ENCODE measurements at places on chromosomes 13 and 19.

DNA sequence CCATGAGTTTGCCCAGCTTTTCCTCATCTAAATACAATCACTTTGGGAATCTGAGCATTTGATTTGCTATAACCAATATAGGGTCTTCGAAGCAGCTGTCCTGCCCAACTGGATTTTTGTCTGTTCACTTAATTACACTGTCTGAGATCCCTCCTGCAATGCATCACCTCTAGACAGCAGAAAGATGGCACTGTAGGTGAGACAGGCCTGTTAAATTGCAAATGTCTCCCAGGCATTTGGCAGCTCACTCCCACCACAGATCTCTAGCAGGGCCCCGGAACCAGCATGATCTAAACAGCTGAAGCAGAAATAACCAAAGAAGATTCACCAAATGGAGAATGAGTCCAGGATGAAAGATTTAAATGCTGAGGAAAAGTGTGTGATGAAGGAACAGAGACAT is 41.9 kb upstream of the SERPINE3 start:
- no peak for DNase-seq

DNA sequence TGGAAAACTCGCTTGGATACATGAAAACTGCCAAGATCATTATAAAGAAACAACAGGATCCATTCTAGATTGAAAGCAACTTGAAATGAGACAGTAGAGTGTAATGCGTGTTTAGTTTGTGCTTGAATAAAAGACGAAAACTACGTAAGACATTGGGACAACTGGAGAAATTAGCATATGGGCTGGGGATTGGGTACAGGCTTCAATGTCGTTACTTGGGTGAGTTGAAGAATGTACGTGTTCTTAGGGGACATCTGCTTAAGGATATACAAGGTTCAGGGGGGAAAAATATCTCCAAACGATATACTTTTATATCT is 471 bp upstream of the ERVK3-1 start:
- DNase-seq, result no peak

GRCh38 chr19:8131517-8131916 is 17.9 kb downstream of the FBN3 start:
- no peak for DNase-seq

DNA sequence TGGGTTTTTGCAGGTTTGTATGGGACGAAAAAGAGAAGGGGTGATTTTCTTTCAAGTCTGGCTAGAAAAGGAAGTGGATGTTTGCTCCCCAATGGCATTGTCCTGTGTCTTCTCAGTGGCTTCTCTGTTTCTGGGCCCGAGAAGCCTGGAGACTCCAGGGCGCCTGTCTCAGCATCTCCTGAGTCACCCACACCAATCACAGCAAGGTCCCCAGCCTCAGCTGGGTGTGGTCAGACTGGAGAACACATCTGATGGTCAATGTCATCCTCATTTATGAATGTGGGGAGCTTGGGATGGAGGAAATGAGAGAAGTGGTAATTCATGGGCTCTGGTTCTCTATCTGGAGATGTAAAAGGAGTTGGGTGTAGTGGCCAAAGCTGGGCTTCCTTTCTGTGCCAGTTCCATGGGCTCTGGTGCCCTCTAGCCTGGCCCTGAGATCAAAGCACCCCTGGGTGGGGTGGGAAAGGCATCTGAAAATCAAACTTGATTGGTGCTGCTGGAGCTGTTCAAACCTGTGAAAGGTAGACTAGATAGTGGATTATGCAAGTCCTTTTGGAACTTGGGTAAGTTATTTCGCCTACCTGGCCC is 13.4 kb downstream of the RASL11A start:
- DNase-seq, result peak; percentile 63

GRCh38 chr13:45691667-45692066 is 10.5 kb upstream of the CBY2 start:
- no peak for DNase-seq

DNA sequence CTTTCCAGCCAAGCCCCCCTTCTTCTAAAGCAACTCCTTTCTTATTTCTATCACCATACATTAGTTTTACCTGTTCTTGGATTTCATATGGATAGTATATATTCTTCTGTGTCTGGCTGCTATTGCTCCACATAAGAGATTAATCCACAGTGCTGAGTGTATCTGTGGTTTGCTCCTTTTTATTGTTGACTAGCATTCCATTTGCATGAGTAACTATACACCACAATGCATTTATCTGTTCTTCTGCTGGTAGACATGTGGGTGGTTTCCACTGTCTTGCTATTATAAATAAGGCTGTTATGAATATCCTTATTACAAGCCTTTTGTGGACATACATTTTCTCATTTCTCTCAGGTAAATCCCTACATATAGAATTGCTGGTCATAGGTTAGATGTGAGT is 138.2 kb downstream of the SLC7A1 start:
- DNase-seq, result no peak

DNA sequence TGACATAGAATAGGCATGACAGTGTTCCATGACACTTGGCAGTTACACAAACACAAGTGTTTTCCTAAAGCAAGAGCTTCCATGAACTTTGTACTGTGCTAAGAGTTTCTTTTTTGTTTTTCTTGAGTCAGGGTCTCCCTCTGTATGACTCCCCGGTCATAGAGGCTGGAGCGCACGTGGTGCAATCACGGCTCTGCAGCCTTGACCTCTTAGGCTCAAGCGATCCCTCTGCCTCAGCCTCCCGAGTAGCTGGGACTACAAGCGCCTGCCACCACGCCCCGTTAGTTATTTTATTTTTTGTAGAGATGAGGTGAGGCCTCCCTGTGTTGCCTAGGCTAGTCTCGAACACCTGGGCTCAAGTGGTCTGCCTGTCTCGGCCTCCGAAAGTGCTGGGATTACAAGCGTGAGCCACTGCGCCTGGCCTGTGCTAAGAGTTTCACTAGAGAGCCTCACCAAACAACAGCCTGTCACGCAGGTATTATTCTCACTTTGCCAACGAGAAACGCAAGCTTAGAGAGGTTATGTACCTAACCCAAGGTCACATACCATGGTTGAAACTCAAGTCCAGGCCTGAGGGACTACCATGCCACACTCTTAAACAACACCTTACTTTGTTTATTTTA is 355.9 kb downstream of the KLF12 start:
- no peak for DNase-seq

- DNase-seq, result no peak
Observed at GRCh38 chr19:8426283-8426682, 13.2 kb downstream of the MARCHF2 start.

- peak; percentile 96 for DNase-seq
Observed at GRCh38 chr19:46975925-46976782, 43.5 kb upstream of the NPAS1 start.

DNA sequence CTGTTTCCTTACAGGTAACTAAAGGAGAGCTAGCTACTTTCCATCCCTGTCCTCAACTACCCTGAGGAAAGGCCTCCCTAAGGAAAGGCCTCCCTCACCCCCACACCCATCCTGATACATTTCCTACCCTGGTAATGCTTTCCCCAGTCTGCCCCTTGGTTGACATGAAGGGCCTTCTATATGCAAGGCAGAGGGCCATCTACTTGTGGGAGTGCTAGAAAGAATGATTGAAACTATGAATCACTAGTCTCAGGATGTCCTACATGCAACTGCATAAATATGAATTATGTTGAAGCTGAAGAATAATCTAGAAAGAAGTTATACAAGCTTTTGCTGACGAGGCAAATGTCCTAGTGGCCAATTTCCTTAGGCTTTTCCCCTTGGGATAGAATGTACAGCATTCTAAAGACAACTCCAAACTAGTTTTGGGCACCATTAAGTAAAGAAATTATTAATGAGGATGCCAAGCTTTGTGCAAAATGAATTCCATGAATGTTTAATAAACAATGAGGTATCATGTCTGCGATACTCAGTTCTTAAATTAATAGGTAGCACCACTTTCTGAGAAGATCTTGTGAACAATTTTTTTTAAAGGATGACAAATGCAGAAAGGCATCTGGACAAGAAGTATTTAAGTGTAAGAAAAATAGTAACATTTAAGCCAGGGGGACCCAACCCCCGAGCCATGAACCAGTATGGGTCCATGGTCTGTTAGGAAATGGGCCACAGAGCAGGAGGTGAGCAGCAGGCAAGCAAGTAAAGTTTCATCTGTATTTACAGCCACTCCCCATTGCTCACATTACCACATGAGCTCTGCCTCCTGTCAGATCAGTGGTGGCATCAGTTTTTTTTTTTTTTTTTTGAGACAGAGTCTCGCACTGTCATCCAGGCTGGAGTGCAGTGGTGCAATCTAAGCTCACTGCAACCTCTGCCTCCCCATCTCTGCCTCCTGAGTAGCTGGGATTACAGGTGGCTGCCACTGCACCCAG is 223.0 kb downstream of the LHFPL6 start:
- DNase-seq, result no peak

DNA sequence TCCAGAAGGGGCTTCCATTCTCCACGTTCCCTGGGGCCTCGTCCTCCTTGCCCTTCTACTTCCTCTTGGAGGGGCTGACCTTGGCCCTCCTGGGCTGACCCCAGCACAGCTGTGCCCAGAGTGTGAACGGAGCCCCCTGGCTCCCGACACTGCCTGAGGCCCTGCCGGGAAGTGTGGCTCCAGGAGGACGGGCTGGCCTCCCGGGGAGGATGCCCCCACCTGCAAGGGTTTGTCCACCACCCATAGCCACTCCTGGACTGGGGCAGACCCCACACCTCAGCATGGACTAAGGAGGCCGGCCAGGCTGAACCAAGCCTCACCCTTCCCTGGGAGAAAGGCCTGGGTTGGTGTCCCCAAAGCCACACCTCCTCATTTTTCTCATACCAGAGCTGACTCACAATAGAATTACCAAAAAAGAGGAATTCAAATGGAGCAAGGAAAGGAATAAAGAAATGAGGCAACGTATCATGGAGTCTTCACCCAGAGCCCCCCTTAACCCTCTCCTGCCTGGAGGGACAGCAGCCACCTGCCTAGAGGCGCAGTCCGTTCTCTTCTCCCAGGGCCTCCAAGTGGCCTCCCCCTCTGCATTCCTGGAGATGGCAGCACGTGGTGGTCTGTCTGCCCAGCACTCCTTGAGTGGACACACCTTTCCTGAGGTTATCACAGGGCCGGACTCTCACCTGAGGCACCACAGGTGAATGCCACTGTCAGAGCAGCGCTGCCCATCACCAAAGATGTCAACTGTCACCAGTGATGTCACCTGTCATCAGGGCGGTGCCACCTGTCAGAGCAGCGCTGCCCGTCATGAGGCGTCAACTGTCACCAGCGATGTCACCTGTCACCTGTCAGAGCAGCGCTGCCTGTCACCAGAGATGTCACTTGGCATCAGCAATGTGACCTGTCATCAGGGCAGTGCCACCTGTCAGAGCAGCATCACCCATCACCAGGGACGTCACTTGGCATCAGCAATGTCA is 3.1 kb upstream of the C13orf46 start:
- DNase-seq, result no peak

DNA sequence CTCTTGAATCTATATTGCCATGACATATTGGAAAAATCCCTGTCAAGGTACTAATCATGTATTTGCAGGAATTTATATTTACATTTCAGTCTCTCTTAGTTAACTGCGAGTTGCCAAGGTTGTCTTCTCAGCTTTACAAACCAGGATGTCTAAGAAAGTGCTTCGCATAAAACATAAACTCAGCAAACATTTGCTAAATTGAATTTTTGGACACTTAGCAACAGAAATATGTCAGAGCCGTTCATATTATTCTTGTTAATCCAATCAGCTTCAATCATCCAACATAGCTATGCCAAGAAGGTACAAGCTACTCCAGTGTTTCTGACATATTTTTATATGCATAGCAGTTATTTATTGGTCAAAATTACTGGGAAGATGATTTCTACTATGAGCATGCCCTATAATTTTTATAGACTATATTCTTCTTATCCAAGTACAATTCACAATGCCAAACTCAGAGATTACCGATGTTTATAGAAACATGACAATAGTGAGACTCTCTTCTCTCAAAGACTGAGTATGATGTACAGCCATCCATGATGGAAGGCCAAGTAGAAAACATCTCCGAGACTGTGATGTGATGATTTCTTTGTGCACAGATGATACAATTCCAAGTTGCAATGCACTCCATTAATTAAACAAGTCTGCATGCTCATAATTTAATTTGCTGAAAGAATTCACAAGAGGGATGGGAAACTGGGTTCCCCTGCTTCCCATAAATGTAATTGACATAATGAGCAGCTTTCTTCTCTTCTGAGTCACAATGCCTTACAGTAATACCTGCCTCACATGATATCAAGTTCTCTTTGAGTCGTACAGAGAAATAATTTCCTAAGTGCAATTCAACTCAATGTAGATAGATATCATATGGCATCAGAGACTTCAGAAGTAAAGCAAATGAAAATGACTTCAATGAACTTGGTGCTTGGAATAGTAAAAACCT is 776.3 kb downstream of the EFNB2 start:
- DNase-seq, result no peak

DNA sequence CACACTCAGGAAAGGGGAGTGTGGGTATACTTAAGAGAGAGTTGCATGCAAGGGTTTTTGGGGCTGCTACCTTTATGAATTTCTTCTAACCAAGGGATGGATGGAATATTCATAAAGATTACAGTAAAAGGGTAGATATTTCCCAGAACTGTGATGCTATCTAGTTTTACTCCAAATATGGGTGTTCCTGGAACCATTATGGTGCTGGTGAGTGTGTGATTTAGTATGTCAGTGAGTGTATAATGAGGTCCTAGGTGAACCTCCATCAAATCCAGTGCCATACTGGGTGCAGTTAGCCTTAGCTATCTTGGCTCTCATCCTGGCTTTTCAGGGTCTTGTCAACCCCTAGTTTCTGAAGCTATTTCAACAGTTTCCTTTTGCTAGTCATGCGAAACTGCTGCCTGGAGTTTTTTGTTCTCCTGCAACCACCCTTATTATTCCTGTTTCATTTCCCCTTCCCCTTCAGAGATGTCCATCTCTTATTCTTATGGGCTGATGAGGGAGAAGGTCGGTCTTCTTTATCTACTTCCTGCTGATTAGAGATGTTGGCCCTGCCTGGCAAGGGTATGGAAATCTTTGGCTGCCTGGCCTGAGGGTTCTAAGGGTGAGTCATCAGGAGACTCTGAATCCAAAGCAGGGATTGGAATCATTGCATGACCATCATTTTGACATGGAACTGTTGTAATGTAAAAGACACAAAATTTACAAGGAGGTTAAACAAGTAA is 202.3 kb downstream of the NBEA start:
- no peak for DNase-seq

DNA sequence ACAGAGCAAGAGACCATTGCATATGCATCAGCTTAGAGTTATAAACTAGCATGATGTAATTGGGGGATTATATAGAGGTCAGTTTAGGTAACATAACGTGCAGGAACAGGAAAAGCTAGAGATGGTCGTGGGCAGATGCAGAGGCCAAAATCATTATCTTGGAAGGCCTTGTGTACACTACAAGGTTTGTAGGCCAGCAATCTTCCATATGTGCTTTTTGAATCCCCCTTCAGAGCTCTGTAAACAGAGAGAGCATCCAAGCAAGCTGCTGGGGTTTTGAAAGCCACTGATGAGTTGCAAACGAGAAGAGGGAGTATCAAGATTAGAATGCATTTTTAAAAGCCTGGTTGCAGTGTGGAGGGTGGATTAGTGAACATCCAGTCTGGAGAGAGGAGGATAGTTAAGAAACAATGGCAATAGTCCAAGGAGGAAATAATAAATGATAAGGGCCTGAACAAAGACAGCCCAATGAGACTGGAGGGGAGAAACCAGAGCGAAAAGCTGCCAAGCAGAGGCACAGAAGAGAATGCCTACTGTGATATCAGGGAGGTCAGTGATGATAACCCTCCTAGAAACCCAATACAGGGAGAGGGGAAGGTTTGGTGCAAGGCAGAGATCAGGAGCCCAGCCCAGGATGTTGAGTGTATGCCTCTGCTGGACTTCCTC is 109.6 kb downstream of the ZAR1L start:
- DNase-seq, result no peak

GRCh38 chr13:51134763-51135365 is 23.8 kb upstream of the C13orf42 start:
- DNase-seq, result no peak

- no peak for DNase-seq
Observed at GRCh38 chr13:75102001-75102716, 379.8 kb downstream of the TBC1D4 start.

All from testis (tissue), 5 donors.